Mesothelial cell of epicardium (in vitro differentiated cells): ENCODE measurements at places on chromosomes 4 and X. TPM values are rescaled to one million over a fixed set of nuclear protein-coding genes. Genes with fewer than 3 reads are reported as not detected.

DNA sequence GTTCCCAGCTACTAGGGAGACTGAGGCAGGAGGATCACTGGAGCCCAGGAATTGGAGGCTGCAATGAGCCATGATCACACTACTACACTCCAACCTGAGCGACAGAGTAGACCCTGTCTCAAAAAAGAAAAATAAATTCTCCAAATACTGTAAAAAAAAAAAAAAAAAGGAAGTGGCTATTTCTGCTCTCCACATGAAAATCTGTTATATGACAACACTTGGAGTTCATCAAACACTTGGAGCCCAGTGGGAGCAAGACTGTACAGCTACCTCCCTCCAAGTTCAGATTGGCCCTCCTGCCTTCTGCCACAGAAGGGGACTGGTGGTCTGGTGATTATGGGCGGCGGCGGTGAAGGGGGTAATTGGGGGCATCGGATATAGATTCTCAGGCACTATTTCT, 9.0 kb upstream of the CLDN34 start:
- no peak overlapping the region for H3K27ac ChIP-seq
- H3K4me1 ChIP-seq: no peaks in the 10 kb centered on the region
- no peaks in the 10 kb centered on the region for H3K27me3 ChIP-seq
- H3K36me3 ChIP-seq: peaks cover 5% of the 10 kb centered on the region

GRCh38 chr4:61543976-61544375, 343.9 kb downstream of the ADGRL3 start:
- DNase-seq: no peak
- no peaks in the 10 kb centered on the region for H3K27me3 ChIP-seq
- H3K4me1 ChIP-seq: peaks cover 20% of the 10 kb centered on the region
- peaks cover 9% of the 10 kb centered on the region for H3K36me3 ChIP-seq
- no peak overlapping the region for H3K4me3 ChIP-seq

DNA sequence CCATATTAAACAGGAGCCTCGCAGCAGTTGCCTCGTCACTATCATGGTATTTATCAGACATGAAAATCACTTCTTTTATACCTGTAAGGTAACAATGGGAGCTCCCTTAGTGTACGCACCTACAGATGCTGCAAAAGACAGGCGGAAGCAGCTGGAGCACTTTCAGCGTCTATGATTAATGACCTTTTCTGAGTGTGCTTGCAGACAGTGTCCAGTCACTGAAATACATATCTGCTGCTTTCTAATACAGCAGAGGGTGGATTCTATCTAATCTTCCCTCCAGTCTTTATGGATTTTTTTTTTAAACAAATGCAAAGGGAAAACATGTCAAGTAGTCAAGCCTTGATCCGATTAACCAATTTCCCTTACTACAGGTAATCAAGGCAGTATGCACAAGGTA, 24.1 kb downstream of the DCTD start:
- no peak for DNase-seq
- H3K36me3 ChIP-seq: peaks cover 53% of the 10 kb centered on the region
- H3K27ac ChIP-seq: no peak overlapping the region
- peaks cover 16% of the 10 kb centered on the region for H3K4me1 ChIP-seq
- H3K4me3 ChIP-seq: no peak overlapping the region

GRCh38 chrX:68428431-68428830, 4.9 kb downstream of the OPHN1 start:
- no peak overlapping the region for H3K27ac ChIP-seq
- no peak for DNase-seq
- H3K36me3 ChIP-seq: peaks cover 4% of the 10 kb centered on the region
- H3K4me1 ChIP-seq: peaks cover 6% of the 10 kb centered on the region

Gene KCNE5
- 2.3 to 2.6 TPM (median 2.5 TPM) in 3 replicates for total RNA-seq

Gene USP51
- 4.6 to 5.6 TPM (median 5.1 TPM) in 3 replicates for total RNA-seq

Gene UCP1
- total RNA-seq: not detected in 3 replicates

Gene TRIM60
- not detected in 3 replicates for total RNA-seq
